ENCODE measurements at places on chromosomes 12 and 14.

DNA sequence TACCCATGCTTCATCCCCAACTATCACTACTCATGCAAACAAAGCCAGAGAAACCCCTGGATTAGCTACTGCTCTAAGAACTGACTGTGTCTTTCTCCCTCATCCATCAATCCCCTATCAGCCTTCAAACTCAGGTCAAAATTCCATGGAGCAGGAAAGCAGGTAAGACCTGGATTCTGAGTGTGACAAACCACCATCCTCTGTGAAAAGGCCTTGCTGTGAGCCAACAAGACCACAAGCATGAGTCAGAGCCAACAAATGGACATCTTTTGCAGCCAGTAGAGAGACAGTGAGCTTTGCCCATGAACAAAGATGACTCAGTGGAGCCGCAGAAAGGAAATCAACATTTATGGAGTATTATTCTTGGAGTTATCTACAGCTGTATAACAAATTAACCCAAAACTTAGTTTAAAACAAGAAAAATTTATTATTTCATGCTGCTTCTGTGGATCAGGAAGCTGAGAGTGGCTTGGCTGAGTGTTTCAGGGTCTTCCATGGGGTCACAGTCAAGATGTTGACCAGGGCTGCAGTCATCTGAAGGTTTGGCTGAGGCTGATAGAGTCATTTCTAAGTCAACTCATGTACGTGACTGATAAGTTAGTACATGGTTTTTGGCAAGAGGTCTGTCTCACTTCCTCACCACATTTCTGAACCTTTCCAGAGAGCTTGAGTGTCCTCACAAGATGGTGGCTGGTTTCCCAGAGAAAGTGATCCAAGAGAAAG, 61.1 kb downstream of the PITPNM2 start:
- no peak for DNase-seq

- DNase-seq = no peak
Measured at GRCh38 chr12:120007272-120007671, 18.2 kb downstream of the BICDL1 start.

DNA sequence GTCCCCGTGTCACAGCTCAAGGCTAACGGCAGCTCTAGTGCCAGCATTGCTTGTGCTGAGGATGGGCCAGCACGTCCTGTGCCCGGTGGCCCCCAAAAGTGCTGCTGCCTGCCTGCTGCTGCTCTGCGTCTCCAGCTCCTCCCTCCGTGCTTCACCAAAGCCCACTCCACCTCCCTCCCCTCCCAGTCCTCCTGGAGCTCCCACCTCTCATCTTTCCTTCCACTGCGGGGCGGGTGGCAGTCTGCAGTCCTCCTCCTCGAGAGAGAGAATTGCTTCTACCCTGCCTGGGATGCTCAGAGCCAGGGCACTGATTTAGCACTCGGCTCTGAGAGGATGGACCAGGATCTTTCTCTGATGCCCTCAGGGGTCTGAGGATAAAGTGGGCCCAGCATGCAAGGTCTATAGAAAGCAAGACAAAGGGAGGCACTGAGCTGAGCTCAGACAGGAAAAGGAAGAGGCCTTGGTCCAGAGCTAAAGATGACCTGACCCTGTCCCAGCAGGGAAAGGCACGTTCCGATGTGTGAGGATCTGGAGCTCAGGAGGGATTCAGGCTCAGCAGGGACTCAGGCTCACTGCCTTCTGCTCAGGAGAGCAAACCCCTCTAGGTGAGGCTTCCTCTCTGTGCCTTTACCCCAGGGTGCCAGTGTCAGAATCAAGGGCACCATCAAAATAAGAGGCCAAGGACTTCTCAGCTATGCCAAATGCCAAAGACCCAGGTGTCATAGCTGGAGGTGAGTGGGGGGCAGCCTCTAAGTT, 113.1 kb upstream of the FKBP4 start:
- no peak for DNase-seq

DNA sequence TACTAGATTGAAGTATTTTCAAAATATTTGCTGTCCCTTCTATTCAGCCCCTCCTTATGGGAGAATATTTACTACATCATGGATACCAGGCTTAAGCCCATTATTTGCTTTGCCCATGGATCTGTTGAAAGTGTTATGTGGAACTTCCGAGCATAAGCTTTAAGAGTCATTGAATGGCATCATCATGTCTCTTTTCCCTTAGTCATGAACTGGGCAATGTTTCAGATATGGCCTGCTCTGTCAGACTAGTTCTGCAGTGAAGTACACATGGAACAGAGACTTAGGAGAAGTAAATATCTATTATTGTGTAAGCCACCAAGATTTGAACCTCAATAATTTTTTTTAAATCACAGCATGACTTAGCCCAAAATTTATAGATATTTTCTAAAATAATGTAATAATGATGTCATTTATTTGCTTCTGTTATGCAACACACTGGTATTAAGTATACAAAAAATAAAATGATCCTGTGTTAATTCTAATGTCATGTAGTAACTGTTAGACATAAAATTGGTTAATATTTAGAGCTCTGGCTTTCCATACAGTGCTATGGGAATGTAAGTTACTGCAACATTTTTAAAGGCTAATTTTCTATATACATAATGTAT, 1097.3 kb downstream of the SLC16A7 start:
- DNase-seq = no peak

DNA sequence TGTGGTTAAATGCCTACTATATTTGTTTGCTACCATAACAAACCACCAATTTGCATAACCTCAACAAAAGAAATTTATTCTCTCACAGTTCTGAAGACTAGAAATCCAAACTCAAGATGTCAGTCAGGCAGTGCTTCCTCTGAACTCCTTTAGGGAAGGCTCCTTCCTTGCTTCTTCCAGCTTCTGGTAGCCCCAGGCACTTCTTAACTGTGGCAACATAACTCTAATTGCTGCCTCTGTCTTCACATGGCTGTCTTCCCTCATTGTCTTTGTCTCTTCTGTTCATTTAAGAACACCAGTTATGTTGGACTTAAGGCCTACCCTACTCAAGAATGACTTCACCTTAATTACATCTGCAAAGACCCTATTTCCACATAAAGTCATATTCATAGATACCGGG, 206.9 kb downstream of the SYT1 start:
- DNase-seq = no peak

DNA sequence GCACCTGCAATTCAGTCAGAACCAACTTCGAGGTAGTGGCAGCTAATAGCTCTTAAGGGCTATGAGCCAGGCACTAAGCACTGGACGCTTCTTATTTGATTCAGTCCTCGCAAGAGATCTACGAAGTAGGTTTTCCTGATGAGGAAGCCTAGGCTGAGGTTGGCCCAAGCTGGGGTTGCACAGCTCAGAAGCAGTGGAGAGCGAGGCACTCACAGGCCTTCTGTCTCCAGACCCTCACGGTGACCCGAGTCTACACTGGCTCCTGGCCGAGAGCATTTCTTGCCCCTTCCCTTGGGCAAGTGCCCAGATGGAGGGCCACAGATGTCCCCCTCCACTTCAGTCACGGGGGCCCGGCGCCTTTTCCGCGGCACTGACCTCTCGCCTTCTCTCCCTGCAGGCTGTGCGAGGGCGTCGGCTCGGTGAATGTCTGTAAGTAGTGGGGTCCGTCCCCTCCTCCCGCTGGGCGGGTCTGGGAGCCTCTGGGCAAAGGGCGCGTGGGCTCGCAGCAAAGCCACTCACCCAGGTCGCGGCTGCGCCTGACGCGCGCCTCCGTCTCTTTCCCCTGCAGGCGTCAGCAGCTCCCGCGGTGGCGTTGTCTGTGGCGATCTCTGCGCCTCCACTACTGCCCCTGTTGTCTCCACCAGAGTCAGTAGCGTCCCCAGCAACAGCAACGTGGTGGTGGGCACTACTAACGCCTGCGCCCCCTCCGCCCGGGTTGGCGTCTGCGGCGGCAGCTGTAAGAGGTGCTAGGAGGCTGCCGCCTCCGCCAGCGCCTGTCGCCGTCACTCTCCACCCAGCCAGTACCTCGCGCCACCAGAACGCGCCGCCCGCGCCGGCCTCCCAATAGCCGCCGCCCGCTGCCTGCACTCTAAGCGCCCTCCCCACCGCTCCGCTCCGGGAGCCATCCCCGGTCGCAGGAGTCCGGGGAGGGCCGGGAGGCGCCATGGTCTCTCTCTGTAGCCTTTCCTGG, 13.1 kb downstream of the KRT83 start:
- DNase-seq = peak; percentile 14

DNA sequence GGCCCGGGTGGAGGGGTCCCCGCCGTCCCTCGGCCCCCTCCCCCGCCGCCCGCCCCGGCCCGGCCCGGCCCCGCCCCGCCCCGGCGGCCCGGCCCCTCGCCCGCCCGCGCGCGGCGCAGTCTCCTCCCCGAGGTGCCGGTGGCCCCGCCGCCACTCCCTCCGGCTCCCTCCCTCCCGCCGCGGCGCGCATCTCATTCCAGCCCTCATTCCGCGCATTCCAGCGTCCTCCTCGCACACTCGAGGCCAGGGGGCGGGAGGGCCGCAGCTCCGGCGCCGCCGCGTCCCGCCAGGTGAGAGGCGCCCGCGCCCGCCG, at the start of gene TEAD4:
Gene TEAD4, plus strand, starts transcription at position 206 of the 313 bp plus-strand sequence.
- peak; percentile 74 for DNase-seq

- no peak for DNase-seq
Measured at GRCh38 chr12:1820191-1820895, at the start of gene LRTM2. Gene LRTM2, plus strand, starts transcription at chr12:1820565. Its CDS starts 7,584 bp downstream, at chr12:1828149.

- no peak for DNase-seq
Measured at GRCh38 chr12:51493281-51493680, 68.7 kb downstream of the SLC4A8 start.

GRCh38 chr12:112810235-112810917, 18.8 kb downstream of the RPH3A start:
- DNase-seq = no peak

GRCh38 chr12:27838543-27839185, 58.6 kb upstream of the MANSC4 start:
- no peak for DNase-seq

DNA sequence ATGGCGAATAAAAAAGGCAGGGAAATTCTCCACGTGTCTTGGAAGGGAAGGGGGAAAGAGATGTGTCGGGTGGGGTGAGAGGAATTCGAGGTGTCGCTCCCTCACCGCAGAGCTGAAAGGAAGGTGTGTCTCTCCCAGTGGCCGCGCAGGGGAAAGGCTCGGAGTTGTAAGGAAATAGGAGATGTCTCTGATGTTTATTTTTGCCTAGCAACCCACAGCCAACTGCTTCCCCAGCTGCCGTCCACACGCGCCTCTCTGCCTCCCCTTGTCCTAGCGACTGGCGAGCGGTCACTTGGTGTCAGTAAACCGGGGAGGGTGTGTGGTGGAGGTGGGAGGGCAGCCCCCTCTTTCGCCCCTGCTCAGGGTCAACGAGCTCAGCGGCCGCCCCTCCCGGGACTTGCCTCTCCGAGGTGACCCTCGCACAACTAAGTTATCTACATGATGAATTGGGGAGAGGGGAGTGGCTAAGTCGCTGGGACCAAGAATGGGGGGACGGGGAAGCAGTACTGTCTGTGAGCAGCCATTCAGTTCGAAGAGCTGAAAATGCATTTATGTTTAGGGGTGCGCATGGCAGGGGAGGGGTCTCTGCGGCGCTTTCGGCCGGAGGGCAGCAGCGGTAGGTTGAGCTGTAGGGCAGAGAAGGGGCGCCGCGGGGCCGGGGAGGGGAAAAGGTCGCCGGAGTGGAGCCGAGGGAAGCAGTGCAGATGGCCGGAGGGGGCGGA, 585 bp upstream of the DYRK2 start:
- DNase-seq = peak; percentile 30

DNA sequence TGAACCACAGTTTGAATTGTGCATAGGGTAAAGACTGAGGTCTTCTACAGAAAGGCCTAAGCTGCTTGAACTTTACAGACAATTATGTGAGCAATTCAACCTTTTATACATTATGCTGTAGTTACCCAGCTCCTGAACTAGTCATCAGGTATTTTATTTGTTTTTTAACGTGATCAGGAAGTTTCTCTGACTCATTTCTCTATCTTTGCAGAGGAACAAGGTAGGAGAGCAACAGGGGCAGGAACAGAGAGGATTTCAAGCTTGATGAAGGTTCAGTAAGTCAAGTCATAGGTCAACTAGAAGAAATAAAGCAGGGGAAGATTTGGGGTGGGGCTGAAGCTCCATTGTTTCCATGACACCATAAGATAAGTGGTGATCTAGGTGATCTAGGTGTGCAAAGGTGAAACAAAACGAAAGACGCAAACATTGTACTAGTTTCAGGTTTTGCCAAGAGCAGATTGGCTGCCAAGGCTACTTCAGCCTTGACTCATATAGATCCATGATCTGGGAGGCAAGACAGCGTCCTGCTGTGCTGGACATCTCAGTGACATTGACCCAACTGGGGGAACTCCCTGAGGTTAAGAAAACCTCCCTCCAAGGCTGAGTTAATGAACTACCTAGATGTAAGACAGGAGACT, 198.1 kb downstream of the DAD1 start:
- DNase-seq = no peak

GRCh38 chr12:65642061-65642661, 182.1 kb upstream of the HMGA2 start:
- no peak for DNase-seq

DNA sequence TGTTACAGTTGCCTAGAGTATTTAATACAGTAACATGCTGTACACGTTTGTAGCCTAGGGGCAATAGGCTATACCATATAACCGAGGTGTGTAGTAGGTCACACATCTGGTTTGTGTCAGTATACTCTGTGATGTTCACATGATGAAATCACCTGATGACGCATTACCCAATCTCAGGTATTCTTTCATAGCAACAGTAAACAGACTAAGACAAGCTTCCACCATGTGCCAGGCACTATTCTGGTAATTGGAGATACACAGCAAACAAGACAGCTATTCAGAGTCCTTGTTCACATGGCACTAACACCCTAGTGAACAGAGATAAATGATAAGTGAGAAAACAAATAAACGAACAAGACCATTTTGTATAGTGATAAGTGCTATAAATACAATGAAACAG, 3.8 kb upstream of the PDE3A start:
- no peak for DNase-seq

- no peak for DNase-seq
Measured at GRCh38 chr12:116692605-116693004, 45.3 kb downstream of the SPRING1 start.

- DNase-seq = no peak
Measured at GRCh38 chr14:21001218-21001617, 2.1 kb downstream of the SLC39A2 start.

GRCh38 chr12:120662879-120663278, 22.5 kb downstream of the CABP1 start:
- no peak for DNase-seq

DNA sequence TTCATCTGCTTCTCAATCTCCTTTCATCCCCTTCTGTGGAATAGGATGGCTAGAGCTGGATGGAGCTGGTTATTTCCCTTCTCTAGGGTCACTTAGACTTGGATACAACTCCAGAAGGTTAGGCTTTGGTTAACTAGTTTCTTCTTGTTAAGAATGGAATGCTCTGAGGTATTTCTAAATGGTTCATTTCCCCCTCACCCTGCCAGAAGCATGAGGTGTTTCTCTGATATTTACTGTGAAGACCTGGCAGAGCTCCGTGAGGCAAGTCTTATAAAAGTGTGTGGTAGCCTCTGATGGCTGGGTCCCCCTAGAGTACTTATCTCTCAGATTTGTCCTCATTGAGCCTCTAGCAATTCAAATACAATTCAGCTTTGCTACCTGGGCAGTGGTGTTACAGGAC, 207.9 kb downstream of the SLC16A7 start:
- no peak for DNase-seq

DNA sequence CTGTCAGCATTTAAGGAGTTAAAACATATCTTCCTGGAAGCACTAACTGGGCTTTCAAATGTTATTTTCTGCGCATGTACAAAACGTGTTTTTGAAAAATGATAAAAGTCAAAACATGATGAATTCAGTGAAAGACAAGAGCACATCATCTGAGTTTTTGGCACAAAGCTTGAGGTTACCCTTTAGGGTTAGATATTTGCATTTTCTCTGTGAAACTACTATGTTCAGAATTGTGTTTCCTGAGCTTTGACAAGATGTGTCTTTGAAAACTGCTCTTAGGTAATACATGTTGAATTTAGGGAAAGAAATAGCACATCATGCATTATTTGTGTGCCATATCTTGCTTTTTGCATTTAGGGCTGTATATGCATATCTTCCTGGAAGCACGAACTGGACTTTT, 79.0 kb downstream of the ASCL4 start:
- no peak for DNase-seq
